ENCODE measurements at places on chromosomes 7 and 10. TPM values are rescaled to one million over a fixed set of nuclear protein-coding genes. Genes with fewer than 3 reads are reported as not detected.

- DNase-seq = no peak
Measured at GRCh38 chr10:3085785-3086567, 18.6 kb downstream of the PFKP start.

The FGL2 gene
- 16.1 TPM for total RNA-seq

The KEL gene
- not detected for total RNA-seq

The PTPN12 gene
- total RNA-seq = 55.4 TPM

GRCh38 chr7:74355091-74355490 is 65.9 kb downstream of the CLIP2 start:
- DNase-seq = no peak

DNA sequence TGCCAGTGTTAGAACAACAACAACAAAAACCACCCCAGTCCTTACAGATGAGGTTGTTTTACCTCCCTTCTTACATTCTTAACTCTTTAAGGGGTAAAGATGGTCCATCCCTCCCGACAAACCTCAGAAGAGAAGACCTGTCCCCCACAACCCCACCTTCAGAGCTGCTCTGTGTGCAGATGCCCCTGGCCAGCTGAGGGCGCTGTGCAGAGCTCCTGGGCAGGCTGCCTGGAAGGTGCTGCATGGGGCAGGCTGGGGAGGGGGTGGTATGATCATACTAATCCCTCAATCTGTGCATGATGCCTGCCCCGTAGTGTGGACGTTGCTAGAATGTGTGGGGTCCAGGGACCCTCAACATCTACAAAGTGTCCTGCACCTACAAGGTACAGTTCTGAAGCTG is 387.1 kb downstream of the INHBA start:
- no peak for DNase-seq

DNA sequence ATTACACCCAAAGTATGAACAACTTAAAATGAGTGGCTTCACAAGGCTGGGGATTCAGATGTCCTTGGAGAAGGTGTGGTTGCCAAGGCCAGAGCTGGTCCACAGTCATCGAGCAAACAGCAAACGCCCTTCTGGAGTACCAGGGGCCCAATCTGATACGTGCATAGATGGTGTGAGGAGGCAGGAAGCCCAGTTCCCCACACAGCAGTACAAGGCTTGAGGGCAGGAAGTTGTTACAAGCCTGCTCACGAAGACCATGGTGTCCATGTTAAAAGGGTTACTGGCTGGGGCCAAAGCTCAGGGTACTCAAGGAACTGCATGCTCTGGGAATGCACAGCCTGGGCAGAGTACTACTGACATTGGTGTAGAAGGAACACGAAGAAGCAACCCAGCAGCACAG is 4.6 kb upstream of the ANKRD26 start:
- no peak for DNase-seq

- no peak for DNase-seq
Measured at GRCh38 chr10:62972103-62972502, 155.9 kb upstream of the EGR2 start.

GRCh38 chr10:94602729-94603515 is 57.3 kb downstream of the HELLS start:
- no peak for DNase-seq

All from Peyer's patch (tissue), 4 donors.